ENCODE measurements at places on chromosomes 3 and 15. TPM values are rescaled to one million over a fixed set of nuclear protein-coding genes. Genes with fewer than 3 reads are reported as not detected.

- peak; percentile 59 for DNase-seq
Observed at GRCh38 chr15:64163659-64164362, 989 bp upstream of the PPIB start.

DNA sequence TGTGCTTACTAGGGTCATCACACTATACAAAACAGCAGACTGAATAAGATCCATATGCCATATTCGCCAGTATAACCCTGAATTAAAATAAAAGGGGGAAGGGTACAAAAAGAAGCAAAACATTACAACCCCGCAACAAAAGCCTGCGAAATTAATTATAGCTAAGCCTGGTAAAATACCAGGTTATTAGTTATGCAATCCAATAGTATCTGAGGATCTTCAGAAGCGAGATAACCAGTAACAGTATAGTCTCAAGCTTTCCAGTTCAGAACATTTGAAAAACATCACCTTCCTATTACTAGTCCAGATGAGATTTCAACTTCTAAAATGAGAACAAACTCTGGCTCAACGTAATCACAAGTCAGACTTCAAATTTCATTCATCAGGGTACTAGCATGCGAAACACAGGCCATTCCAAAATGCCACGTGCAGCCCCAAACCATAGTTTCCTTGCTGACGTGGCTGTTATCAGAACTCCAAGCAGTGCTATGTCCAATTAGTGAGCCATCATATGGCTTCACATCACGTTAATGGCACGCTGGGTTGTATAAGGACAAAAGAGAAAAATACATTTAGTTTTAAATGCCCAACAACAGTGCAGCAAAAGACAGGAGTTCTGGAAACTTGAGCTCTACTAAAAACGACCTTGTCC is 1.1 kb downstream of the SSR3 start:
- DNase-seq, result no peak

GRCh38 chr15:66619152-66619903 is 53.5 kb upstream of the LCTL start:
- DNase-seq, result peak; percentile 59

DNA sequence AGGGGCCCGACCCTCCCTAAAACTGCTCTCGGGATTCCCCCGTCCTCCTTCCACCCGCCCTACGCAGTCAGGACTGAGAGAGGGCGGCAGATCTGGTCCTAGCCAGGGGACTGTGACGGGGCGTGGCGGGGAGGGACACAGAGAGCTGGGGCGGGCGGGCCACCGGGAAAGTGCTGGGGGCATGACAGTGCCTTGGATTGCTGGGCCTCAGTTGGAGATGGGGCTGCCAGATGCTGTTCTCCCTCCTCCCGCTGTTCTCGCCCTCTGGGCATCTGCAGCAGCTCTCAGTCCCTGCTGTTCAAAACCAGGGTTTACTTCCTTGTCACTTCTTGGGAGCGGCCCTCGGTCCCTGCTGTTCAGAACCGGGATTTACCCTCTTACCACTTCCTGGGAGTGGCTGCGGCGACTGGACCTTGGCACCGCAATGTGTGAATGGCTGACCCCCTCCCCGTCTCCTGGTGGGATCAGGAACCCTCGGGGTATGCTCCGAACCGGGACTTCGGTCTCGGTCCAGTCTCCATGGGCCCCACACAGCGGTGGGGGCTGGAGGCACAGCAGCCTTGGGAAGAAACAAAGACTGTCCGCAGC is 1.8 kb upstream of the RPP25 start:
- no peak for DNase-seq

DNA sequence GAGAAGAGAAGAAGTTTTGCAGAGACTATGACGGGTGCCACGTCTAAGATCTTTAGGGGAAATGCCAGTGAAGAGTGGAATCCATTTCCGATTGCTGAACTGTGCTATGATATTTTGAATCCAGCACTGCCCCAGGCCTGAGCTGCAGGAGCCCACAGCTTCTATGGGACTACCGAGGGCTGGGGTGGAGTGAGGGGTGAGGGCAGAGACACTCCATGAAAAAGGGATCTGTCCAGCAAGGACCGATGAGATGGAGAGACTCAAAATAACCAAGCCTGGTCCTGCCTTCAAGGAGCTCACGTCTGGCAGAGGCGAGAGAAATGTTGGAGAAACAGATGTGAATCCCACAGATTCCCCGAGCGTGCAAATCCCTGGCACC is 79.8 kb upstream of the MEF2A start:
- no peak for DNase-seq

DNA sequence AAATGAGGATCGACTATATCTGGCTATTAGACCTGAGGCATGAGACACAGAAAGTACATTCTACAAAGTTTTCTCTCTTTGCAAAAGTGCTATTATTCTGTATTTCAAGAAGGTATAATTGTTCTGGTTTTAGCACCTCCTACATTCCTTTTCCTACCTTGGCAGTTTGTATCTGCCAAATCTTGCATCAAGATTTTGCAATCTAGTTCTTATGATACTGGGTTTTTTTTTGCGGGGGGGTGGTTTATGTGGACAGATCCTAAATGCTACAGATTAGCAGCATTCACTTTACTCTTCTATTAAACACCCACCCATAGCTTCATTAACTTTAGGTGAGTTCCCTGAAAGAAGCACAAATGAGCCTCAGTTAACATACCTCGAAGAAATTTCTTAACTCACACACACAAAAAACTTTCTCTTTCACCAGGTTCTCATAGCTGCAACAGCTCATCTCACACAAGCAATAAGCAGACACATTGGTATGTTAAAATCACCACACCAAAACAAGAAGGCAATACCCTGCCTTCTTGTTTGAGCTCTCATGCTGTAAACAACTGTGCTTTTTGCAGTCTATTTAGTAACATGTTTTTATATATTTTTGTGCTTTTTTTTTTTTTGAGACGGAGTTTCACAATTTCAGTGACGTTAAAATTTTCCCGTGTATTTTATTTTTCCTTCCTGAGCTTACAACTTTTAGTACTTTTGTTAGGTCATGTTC is 73.0 kb upstream of the VGLL4 start:
- no peak for DNase-seq

GRCh38 chr3:172286548-172287148 is 161.6 kb downstream of the GHSR start:
- DNase-seq, result no peak

DNA sequence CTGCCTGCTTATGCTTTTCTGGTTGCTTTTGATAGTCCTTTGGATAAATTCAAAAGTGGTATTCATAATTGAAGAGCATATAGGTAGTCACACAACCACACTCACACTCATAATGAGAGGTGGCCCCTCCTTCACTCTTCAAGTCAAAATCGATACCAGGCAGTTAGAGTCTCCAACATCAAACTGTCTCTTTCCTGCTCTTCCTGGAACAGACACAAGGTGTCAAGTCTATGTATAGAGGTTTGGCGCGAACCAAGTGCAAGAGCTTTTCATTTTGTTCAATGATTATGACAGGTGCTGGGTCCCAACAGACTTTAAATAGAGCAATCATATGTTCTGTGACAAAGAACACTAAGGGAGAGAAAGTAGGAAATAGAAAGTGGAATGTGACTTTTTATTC is 29.9 kb upstream of the RGMA start:
- DNase-seq, result peak; percentile 63

DNA sequence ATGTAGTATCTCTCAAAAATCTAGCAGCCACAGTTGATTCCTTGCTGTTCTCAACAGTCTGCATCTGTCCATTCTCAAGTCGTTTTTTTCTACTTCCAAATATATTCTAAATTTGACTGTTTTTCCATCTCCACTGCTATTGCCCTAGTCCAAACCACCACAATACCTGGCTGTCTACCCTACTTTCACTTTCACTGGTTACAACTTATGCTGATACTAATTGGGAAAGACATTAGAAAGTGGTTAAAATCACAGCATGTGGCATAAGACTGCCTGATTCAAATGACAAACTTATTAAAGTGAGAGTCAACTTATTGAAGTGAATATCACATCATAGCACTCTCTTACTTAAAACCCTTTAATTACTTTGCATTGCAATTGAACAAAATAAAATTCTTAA is 72.6 kb downstream of the CHST2 start:
- no peak for DNase-seq

DNA sequence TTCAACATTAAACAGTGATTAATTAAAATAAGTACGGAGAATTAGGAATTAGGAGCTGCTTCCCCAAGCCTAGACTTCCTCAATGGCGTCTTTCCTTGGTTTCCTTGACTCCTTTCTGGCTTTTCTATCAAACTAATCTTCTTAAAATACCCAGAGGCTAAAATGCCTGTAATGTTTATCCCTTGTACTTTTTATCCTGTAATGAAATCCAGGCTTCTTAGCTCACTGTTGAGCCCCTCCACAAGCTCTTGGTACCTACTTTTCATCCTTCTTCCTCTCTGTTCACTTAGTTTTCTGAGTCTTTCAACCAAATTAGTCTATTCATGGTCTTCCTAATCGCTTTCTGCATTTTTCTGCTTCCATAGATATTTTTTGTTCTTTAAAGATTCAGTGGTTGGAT is 6.9 kb upstream of the UBE2E1 start:
- no peak for DNase-seq

- DNase-seq, result no peak
Observed at GRCh38 chr3:171387062-171387461, 73.1 kb downstream of the TNIK start.

- no peak for DNase-seq
Observed at GRCh38 chr3:143795874-143796273, 52.4 kb downstream of the SLC9A9 start.

GRCh38 chr3:30655187-30655812 is 48.9 kb downstream of the TGFBR2 start:
- peak; percentile 63 for DNase-seq

GRCh38 chr3:47223755-47224154 is 58.8 kb downstream of the KIF9 start:
- DNase-seq, result no peak

DNA sequence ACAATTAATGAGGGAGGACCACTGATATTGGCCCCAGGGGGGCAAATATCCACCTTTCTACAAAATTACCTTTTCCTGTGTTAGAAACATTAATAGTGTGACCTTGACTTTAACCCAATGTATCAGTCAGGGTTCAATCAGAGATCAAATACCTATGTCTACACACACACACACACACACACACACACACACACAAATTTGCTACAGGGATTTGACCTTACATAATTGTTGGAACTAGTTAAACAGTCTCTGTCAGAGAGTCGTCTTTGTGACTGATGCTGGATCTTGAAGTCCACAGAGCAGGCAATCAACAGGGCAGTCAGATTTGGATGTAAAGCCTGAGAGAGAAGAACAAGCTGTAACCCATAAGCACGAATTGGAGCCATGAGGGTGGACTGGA is 32.5 kb downstream of the TM4SF4 start:
- no peak for DNase-seq

GRCh38 chr3:156160647-156161046 is 40.3 kb downstream of the KCNAB1 start:
- no peak for DNase-seq

DNA sequence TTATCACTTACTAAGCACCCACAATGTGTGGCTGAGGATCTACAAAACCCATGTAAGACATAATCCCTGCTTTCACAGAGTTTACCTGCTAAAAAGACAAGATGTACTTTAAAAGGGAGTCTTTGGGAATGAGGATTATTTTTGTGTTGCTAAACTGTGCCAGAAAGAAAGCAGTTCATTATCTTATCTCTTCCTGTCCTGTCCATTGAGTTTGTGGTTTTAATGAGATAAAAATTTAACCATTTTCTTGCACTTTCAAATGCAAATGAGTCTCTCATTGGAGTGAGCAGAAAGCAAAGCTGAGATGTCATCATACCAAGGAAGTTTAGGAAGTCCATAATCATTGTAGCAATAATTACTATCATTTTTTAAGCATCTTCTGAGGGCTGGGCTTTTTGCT is 231.2 kb upstream of the ADAMTS9 start:
- DNase-seq, result no peak

GRCh38 chr15:70109978-70110377 is 12.3 kb upstream of the TLE3 start:
- no peak for DNase-seq

DNA sequence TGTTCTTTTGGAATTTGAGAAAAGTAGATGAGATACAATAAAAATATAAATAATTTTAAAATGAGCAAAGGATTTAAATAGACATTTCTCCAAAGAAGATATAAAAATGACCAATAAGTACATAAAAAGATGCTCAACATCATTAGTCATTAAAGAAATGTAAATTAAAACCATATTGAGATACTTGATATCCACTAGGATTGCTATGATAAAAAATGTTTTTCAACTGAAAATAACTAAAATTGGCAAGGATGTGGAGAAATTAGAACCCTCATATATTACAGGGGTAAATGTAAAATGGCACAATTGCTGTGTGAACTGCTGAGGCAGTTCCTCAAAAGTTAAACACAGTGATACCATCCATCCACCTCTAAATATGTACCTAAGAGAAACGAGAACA is 38.8 kb downstream of the LRRFIP2 start:
- DNase-seq, result no peak

- DNase-seq, result peak; percentile 91
Observed at GRCh38 chr15:72237029-72237852, 6.3 kb upstream of the PKM start.

GRCh38 chr3:13006216-13006990 is 66.8 kb downstream of the IQSEC1 start:
- no peak for DNase-seq

- no peak for DNase-seq
Observed at GRCh38 chr15:70395164-70395563, 297.4 kb upstream of the TLE3 start.

DNA sequence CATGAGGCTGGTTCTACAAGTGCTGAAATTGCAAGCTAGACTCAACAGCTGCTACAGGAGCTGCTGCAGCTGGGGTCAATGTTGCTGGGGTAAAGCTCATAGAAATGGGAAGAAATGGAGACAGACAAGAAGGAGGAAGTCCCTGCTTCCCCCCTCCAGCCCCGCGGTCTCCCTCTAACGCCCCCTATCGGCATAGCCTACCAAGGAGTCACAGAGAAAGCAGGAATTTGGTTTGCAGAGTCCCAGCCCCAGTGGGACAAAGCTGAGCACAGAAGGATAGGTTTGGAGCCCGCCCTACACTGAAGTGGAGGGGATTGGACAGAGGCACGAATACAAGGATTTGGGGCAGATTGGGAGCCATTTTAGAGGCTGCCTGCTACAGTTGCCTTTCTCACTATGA is 176.9 kb upstream of the ANKRD28 start:
- no peak for DNase-seq

- no peak for DNase-seq
Observed at GRCh38 chr3:36451816-36452215, 71.5 kb downstream of the STAC start.

NECTIN3 gene
- total RNA-seq, result 13.3 TPM

ADGRG7 gene
- not detected for total RNA-seq

UBE2Q2 gene
- 36.3 TPM for total RNA-seq

MYRIP gene
- total RNA-seq, result not detected

TAGLN3 gene
- total RNA-seq, result not detected

CIDEC gene
- not detected for total RNA-seq

IRAK2 gene
- total RNA-seq, result 3.0 TPM

C3orf80 gene
- total RNA-seq, result 0.15 TPM

SLC28A2 gene
- not detected for total RNA-seq

CPNE4 gene
- total RNA-seq, result not detected

CLSTN2 gene
- not detected for total RNA-seq
